ENCODE measurements at places on chromosomes 12 and 14.

- DNase-seq = no peak
Measured at GRCh38 chr14:95545515-95546168, 10.8 kb downstream of the GLRX5 start.

DNA sequence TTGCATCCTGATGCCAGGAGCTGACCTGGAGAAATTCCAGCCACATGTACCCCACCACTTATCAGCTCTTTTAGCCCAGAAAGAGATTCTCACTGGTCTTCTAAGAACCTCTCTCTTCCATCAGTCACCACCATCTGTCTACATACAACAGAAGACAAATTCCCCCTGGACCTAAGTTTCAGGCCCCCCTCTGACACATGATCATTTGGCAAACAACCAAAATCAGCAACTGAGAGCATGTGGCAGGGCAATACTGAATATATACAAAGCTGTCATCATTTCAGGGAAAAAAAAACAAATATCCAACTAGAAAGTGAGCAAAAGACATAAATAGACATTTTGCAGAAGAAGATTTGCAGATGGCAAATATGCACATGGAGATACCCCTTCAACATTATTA is 180.2 kb downstream of the FOXN3 start:
- DNase-seq = no peak

DNA sequence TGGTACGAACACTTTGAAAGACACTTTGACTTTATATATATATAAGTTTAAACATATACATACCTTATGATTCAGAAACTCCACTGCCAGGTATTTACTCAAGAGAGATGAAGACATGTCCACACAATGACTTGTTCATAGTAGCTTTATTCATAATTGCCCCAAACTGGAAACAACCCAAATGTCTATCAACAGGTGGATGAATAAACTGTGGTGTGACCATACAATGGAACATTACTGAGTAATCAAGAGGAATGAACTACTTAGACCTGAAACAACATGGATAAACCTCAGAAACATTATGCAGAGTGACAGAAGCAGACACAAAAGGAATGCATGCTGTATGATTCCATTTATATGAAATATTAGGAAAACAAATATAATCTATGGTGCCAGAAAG is 71.1 kb downstream of the PPP1R36 start:
- DNase-seq = no peak

DNA sequence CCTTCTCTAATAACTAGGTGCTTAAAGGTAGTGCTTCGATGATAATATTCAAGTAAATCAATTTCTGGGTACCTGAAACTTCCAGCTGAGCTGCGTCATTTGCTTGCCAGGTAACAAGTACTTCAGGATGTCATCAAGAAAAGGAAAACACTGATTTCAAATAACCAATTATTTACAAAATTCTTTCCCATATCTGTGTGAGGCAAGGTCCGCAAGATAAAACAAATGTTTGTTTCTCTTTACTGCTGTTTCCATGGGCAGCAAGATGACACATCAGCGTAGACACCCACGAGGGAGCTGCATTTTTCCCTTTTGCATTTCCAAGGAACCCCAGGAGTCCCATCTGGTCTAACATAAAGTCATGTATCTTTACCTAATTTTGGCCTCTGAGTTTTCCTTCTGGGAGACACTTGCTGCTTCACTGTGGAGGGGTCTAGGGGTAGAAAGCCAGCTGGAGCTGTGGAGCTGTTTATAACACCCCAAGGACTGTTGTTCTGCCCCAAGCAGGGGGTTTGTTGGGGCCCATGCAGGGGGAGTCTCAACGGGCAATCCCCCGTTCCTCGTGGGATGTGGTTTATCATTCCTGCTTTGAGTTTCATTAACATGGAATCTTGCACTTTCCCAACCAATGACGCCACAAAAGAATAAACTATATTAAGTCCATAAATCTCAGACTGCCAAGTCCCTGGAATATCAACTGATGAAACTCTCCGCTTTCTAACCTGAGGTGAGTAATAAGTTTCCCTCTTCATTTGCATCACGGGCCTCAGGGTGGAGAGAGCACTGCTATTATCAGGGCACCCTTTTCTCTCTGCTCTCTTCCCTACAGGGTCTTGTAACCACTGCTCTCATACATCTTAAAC is 112.8 kb upstream of the PELI2 start:
- no peak for DNase-seq

DNA sequence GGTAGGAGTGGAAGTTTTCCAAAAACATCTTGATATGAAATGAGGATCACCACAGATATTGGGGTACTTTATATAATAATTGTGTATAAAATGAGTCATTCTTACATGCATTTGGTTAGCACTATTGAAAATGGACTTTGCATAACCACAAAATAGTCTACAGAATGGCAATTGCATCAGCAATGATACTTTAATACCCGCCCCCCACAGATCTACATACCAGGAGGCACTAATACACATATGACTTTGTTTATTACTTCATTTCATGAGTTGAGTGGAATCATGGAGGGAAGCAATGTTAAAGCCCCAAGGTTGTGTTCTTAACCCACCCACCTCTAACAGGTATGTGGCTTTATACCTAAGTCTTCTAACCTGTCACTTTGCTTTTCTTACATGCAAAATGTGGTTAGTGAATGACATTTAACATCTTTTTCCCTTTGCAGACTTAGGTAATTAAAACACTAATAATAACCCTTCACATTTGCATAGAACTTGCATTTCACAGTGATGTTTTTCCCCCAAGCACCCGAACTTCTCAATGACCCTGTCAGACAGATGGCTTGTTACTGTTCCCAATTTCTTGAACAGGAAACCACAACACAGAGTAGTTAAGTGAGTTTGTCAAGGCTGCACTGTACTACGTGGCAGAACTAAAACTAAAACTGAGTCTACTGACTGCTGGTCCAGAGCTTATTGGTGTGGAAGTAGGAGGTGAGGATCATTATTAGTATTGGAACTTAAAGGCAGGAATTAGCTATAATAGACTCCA is 101.9 kb downstream of the NPAS3 start:
- no peak for DNase-seq

- DNase-seq = no peak
Measured at GRCh38 chr14:65827520-65827919, 415.0 kb downstream of the FUT8 start.
